Activated naive CD4-positive, alpha-beta T cell (primary cell): ENCODE measurements at places on chromosomes 5 and 9.

DNA sequence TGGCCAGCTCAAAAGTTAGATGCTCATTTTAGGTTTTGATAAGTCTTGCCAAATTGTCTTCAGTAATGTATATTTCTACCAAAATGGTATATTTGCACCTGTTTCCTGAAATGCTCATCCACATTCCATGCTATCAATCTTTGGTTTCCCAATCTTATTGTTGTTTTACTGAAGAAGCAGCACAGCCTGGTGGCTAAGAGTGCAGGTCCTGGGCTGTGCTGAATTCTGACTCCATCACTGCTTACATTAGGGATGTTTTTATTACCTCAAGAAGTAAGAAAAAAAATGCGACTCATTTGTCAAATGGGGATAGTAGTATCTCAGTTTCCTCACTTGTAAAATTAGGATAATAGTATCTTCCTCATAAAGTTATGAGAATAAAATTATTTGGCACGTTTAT lies 13.6 kb upstream of the S100Z start:
- no peak for DNase-seq

DNA sequence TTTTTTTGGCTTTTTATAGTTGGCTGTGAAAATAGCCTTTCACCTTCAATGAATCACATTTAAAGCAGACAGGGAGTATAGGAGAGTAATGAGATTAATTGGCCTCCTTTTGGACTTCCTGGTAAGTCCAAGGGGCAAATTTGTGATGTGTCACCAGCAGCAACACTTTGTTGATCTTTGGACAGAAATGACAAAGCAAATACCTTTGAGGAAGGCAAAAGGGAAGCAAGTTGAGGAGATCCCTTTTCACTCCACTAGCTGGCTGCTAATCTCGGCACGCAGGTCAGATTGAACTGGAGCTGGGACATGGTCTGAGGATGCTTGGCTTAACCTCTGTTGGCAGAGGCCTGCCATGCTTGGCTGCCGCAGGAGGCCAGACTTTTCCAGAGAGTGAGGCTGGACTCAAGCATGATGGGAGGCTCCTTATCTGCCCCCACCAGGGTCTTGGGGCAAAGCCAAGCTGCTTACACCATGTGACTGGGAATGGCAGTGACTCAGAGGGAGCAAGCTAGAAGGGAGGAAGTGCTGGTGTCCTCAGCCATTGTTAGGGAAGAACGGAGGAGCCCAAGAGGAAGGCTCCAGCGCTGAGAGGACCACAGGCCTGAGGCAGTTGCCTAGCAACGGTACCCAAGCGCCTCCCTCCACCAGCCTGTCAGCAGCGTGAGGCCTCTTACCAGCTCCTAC lies 174.5 kb upstream of the MAP1B start:
- DNase-seq, result no peak

GRCh38 chr5:95626701-95627100 lies 6.8 kb downstream of the GPR150 start:
- no peak for DNase-seq

DNA sequence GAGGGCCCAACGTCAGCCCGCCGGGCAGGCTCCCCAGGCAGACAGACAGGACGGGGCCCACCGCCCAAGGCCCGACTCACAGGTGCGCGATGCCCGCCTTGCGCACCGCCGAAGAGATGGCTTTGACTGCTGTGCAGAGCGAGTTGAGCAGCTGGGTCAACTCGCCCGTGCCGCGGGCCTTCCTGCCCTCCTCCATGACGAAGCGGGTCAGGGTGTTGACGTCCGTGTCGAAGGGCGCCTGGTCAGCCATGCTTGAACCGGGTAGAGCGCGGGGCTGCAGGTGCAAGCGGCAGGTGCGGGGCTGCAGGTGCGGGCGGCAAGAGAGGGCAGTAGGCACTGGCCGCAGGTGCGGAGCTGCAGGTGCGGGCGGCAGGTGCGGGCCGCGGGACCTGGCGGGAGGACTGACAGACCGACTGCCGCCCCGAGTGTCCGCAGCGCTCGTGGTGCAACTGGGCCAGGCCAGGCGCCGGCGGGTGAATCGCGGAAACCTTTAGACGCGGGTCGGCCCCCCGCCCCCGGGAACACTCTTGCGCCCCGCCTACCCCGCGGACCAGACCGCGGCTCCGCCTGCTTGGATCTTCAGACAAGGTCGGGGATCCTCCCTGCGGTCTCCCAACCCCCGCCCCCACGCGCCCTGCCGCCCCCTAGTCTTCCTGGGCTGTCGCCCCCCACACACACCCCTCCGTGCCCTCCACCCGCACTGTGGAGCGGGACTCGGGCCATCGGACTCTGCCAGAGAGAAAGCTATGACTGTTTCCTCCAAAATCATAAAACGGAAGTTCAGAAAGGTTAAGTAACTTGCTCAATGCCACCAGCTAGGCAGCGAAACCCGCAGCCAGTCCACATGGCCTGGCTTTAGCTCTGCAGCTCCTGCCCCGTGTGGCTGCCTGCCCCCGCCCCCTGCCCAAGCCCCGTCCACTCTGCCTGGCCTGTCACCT lies at the start of gene FBP1:
FBP1 (minus strand) TSS at position 458 of the 938 bp plus-strand sequence; CDS start at position 250, 208 bp downstream.
- no peak for DNase-seq

DNA sequence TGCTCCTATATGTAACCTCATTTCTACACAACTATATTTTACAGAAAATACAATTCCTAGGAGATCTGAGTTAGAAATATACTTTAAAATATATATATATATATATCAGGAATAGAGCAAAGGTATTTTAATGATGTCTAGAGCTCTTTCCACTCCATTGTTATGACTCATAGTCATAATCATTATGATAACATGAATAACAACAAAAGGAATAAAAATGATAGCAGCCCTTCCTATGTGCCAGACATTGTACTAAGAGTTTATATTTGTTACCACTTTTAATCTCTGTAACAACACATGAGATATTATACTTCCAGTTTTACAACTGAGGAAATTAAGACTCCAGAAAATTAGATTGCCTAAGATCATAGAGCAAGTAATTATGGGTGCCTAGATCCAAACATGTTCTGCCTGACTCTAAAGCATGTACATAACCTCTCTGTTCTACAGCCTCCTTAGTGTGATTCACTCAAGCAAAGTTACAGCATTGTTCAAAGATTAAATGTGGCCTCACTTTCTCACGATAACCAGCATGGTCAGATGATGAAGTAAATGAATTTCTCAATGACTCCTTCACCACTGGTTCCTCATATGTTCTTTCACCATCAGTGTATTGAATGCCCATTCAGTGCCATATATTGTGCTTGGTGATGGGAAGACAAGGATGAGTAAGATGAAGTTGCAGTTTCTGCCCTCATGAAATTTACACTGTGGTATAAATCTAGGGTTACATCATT lies 452.1 kb downstream of the EFNA5 start:
- DNase-seq, result no peak

DNA sequence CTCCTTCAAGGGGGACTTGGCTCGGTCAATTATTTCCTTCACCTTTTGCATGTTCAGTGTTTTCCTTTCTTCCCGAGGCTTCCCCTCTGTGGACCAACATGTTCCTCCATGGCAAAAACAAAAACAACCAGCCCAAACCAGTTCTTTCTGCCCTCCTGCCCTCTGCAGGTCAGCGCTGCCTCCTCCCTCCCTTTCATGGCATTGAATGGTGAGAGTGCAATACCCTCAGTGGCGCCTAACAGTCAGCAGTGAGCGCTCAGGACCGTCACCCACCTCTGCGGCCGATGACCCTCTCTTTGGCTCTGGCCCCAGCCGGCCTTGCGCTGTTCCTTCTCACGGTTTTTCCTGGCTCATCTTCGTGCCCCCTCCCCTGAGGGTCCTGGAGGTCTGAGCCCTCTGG lies 34.4 kb upstream of the GNE start:
- DNase-seq, result no peak

DNA sequence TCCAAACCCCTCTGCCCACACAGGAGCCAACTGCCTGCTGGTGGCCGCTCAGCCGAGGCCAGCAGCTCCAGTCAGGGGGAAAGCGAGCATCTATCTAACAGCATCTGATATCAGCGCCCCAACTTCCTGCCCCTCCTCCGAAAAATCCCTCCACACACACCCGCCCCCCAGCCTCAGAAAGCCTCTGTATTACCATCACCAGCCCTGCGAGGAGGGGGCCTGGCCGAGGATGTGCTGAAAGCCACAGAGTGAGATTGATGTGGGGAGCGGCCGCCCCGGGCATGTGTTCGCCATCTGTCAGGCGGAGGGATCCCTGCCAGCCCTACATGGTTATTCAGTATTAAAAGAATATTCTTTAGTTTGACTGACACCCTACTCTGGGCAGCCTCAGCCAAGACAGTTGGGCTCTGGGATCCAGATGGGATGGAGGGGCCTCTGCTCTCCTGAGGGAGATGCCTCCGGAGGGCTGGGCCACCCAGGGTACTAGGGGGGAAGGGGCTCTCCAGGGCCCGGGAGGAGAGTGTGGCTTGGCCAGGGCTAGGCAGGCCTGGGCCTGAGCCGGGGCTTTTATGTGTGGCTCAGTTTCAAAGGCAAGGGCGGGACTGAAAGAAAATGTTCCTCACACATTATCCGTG lies 98.0 kb downstream of the HSD17B3 start:
- no peak for DNase-seq

DNA sequence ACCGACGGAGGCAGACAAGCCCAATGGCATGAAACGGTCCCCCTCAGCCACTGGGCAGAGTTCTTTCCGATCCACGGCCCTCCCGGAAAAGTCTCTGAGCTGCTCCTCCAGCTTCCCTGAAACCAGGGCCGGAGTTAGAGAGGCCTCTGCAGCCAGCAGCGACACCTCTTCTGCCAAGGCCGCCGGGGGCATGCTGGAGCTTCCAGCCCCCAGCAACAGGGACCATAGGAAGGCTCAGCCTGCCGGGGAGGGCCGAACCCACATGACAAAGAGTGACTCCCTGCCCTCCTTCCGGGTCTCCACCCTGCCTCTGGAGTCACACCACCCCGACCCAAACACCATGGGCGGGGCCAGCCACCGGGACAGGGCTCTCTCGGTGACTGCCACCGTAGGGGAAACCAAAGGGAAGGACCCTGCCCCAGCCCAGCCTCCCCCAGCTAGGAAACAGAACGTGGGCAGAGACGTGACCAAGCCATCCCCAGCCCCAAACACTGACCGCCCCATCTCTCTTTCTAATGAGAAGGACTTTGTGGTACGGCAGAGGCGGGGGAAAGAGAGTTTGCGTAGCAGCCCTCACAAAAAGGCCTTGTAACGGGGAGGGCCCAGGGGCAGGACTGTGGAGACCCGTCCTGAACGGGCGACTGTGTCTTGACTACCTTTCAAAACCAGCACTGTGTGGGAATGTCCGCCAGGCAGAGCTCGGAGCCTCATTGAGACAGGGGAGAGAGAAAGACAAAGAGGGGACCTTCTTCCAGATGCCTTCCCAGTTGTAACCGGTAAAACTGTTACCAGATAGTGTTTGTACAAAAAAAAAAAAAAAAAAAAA lies 29.9 kb downstream of the CD180 start:
- peak; percentile 49 for DNase-seq

DNA sequence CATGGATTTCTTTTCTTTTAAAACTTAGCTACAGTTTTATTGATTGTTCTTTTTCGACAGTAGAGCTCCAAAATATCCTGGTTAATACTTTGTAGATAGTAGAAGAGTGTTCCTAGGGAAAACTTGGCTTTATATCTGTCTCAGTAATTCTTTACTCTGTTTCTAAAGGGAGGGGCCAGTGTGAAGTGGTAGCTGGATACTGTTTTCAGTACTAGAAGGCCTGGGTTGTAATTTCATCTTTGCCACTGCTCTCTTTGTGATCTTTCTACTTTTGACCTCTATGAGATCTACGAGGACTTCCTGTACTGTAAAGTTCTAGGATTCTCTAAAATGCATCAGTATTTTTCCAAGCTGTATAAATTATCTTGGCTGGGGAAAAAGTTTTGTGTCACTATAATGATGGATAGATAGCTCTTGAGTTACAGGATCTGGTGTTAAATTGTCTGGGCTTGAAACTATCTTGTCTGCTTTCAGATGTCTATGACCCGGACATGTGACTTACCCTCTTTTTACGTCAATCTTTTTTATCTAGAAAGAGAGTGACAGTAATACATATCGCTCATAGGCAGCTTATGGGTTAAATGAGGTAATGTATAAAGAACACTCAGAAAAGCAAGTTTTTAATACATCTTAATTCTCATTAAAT lies 53.6 kb downstream of the PRR16 start:
- DNase-seq, result no peak

GRCh38 chr5:55172051-55172899 lies 702 bp downstream of the CDC20B start:
- no peak for DNase-seq

GRCh38 chr9:3497401-3497800 lies 28.4 kb downstream of the RFX3 start:
- DNase-seq, result no peak
